ENCODE measurements at places on chromosomes 6 and 20. TPM values are rescaled to one million over a fixed set of nuclear protein-coding genes. Genes with fewer than 3 reads are reported as not detected.

ZC2HC1B gene
- not detected for total RNA-seq

MRPL18 gene
- total RNA-seq = 103 TPM

HAO1 gene
- not detected for total RNA-seq

CD109 gene
- total RNA-seq = 39.7 TPM

MDN1 gene
- total RNA-seq = 13.0 TPM

CPNE5 gene
- not detected for total RNA-seq

EYA4 gene
- total RNA-seq = 9.6 TPM

OR12D1 gene
- total RNA-seq = not detected

CASP8AP2 gene
- 6.8 TPM for total RNA-seq

C20orf141 gene
- total RNA-seq = 0.38 TPM

SLC13A3 gene
- total RNA-seq = not detected

GLP1R gene
- not detected for total RNA-seq

CYP21A2 gene
- total RNA-seq = not detected

VNN1 gene
- 0.07 TPM for total RNA-seq

SNAP25 gene
- total RNA-seq = 18.9 TPM

EDN1 gene
- 45.7 TPM for total RNA-seq

RIPPLY2 gene
- total RNA-seq = 0.46 TPM

TMEM74B gene
- 3.2 TPM for total RNA-seq

WASF1 gene
- total RNA-seq = 9.8 TPM
